ENCODE measurements at places on chromosomes 11 and 22. TPM values are rescaled to one million over a fixed set of nuclear protein-coding genes. Genes with fewer than 3 reads are reported as not detected.

- DNase-seq, result no peak
Observed at GRCh38 chr11:33716243-33716642, 15.6 kb upstream of the C11orf91 start.

The XKR3 gene
- not detected for total RNA-seq

The THRSP gene
- 0.30 TPM for total RNA-seq

- DNase-seq, result no peak
Observed at GRCh38 chr11:61066645-61067044, 35.6 kb upstream of the CD5 start.

- no peak for DNase-seq
Observed at GRCh38 chr22:37932401-37932800, 21.0 kb downstream of the C22orf23 start.

DNA sequence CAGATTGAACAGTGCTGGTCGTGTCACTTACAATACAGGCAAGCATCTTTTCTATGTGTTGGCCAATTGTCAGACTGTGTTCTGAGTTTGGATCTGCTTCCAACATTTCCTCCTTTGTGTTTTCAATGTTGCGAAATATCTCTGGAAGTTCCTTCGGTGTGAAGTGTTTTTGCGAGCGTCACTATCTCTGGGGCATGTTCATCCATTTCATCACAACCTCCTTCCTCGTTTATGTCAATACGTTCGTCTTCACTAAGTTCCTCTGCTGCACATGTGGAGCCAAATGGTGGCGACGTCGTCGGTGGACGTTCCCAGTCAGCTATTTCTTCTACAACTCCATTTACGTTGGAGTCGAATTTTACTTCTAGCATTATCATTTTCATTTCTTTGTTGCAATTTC lies 100.2 kb upstream of the LMO1 start:
- DNase-seq, result no peak

GRCh38 chr11:19595840-19596751 lies 116.5 kb upstream of the NAV2 start:
- peak; percentile 26 for DNase-seq

The RTN4R gene
- total RNA-seq, result 15.7 TPM

The PHOX2A gene
- total RNA-seq, result not detected
